ENCODE measurements at places on chromosomes 5 and 9.

- no peak for DNase-seq
Measured at GRCh38 chr5:119418606-119419100, 33.6 kb upstream of the HSD17B4 start.

GRCh38 chr5:178240341-178240741, 7.7 kb upstream of the PHYKPL start:
- DNase-seq = no peak

GRCh38 chr5:148011398-148012137, 52.2 kb upstream of the SPINK5 start:
- no peak for DNase-seq

DNA sequence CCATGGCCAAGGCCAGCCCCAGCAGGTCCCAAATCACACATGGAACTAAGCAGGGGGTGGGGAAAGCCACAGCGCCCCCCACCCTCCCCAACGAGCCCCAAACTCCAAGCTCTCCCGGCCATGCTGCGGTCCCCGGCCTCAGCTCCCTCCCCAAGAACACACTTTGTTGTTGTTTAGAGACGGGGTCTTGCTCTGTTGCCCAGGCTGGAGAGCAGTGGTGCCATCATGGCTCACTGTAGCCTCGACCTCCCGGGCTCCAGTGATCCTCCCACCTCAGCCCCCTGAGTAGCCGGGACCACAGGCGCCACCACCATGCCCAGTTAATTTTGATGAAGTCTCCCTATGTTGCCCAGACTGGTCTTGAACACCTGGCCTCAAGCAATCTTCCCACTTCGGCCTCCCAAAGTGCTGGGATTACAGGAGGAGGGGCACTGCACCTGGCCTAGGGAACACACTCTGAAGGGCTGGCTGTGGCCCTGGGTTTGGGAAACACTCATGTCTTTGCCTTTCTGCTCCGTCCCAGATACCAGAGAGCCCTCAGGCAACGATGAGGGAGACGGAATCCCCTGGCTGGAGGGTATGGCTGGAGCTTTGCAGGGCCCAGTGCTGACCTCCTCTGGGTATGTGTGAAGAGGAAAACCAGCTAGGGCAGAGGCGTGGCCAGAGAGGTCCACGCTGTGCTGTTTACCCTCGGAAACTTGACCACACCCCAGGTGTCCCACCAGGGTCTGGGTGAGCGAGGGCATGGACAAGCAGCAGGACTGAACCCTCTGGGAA, 53.2 kb upstream of the UBAC1 start:
- DNase-seq = no peak

- no peak for DNase-seq
Measured at GRCh38 chr9:133918111-133918813, 73.9 kb downstream of the VAV2 start.

- DNase-seq = no peak
Measured at GRCh38 chr9:13027879-13028278, 251.6 kb downstream of the MPDZ start.

GRCh38 chr9:99621040-99621439, 200.6 kb upstream of the NR4A3 start:
- DNase-seq = no peak

- no peak for DNase-seq
Measured at GRCh38 chr5:147805030-147805454, 22.5 kb upstream of the JAKMIP2 start.

GRCh38 chr9:21984101-21984500, 10.1 kb downstream of the CDKN2A start:
- no peak for DNase-seq

DNA sequence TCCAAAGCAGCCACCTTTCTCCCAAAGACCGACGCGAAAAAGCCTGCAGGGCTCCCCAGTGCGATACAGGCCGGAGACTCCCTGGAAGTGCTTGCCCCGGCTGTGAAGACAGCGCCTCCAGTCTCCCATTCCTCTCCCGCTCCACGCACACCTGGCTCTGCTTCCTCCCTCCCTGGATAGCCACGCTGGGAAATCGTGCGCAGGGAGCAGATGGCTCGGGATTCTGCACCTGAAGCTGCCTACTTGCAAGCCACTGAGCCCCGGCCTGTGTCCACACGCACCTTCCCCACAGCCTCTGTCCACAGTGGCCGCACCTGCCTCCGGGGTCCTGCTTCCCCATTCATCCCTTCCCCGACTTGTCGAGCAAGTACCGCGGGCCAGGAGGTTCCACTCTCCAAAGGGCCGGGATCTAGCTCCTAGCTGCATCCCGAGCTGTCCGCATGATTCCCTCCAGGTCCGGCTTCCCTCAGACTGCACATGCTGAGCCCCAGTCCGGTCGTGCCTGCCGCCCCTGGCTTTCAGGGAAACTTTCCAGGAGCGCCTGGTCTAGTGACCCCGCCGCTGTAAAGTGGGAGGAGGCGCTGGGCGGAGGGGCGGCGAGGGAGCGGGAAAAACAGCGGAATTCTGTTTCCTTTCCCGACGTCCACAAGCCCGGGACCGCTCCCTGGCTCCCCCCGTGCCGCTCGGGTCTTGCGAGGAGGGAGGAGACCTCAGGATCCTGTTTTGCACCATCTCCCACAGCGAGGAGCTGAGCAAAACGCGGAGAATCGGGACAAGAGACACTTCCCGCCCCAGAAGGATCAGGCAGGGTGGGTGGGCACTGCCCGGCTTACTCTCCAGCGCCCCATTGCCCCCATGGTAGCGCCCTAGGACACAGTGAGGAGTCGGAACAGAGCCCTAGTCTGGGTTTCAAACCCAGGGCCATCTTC, 2.0 kb downstream of the SEMA6A start:
- peak; percentile 68 for DNase-seq

DNA sequence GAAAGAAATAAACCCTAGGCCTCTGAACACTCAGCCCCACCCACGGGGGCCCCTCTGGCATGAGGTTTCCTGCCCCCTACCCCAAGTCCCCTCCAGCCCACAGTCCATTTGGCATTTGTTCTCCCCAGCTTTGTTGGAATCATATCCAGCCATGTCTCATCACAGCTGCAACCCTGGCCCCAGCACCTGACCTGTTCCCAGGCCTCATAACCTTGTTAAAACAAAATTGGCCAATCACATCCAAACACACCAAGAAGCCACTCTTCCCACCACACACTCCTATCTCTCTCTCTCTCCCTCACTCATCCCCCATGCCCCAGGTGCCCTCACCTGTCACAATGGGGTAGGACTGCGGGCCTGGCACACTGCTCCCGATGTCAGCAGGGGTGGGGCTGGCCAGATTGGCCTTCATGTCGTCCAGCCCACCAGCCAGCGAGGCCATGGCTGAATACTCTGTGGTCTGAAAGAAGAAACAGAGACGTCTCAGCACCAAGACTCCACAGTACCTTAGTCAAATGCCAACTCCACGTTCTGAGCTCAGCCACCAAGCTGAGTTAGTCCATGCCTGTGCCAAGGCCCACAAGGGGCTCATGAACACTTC, 110.9 kb downstream of the PAX5 start:
- DNase-seq = no peak

DNA sequence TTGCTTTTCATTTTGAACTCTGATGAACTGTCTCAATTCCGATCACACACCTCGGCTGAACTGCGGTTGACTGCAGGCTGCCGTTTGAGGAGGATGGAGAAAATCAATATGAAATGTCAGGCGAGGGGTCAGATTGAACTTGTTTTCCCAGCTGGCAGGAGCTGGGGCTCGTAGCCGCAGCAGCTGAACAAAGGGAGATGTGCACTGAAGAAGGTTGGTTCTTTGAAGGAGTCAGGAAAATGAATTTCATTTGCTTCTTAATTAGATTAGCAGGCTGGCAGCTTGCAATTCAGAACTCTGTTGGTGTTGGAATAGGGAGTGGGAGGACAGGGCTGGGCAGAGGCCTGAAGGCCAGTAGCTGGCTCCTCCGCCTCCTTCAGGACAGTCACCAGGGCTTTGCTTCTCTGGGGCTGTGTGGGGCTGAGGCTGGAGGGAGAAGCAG, 117.4 kb upstream of the GPR151 start:
- no peak for DNase-seq

- DNase-seq = no peak
Measured at GRCh38 chr5:136638084-136638483, 272.7 kb upstream of the TRPC7 start.

DNA sequence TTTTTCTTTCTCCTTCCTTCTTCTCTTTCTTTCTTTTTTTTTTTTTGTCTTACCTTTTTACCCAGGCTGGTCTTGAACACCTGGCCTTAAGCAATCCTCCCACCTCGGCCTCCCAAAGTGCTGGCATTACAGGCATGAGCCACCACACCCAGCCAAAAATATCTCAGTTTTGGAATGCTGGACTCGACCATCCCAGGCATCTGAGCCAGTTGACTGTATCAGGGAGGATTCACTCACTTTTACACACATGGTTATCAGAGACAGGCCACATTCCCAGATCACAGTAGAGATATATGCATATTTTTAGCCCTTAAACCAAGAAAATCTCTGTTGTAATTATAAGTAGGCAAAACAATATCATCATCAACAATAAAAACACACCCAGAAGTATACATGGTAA, 21.9 kb downstream of the NIM1K start:
- DNase-seq = no peak

DNA sequence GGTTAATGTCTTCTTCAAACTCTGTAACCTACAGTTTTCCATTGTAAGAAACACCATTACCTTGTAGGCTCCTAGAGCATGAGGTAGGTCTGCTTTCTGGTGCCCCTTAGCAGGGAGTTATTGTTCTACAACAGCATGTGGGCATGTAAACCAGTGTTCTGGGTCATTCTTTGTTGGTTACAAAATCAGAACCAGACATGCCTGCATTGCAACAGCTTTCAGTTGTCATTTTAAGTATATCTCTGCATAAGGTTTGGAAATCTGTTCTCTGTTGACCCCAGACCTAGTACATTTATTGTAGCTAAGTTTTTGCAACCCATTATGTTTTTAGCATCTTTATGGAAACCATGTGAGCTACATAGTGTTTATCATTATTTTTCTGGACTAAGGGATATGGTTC, 10.9 kb downstream of the RGMB start:
- no peak for DNase-seq

- DNase-seq = no peak
Measured at GRCh38 chr9:14256588-14256987, 57.4 kb downstream of the NFIB start.

DNA sequence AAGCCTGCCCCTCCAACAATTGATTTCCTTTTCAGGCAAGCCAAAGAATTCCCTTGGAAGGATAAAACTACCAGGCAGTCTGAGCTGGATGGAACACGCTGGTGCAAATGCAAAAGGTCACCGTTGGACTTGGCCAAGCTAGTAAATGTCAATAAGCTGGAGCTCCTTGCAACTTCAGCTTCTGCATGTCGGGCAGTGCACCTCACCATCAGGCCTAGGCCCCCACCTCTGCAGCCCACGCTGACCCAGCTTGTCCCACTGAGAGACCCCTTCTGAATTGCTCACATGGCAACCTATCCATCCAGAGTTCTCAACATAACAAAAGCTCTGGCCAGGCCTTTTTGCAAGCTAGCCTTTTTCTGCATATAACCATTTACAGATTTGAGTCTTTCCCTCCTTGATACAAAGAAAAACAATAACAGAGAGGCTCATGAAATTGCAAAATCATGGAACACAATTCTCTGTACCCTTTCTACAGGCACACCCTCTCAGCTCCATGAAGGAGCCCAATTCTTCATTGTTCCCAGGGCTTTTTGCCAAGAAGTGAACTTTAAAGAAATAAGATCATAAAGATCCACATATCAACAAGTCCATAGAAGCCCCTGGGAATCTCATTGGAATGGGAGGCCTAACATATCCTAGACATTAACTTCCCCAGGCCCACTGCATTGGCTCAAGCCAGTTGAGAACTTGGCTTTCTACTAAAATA, 123.9 kb upstream of the SLIT3 start:
- no peak for DNase-seq

- DNase-seq = no peak
Measured at GRCh38 chr5:119292701-119293515, 62.9 kb upstream of the TNFAIP8 start.

DNA sequence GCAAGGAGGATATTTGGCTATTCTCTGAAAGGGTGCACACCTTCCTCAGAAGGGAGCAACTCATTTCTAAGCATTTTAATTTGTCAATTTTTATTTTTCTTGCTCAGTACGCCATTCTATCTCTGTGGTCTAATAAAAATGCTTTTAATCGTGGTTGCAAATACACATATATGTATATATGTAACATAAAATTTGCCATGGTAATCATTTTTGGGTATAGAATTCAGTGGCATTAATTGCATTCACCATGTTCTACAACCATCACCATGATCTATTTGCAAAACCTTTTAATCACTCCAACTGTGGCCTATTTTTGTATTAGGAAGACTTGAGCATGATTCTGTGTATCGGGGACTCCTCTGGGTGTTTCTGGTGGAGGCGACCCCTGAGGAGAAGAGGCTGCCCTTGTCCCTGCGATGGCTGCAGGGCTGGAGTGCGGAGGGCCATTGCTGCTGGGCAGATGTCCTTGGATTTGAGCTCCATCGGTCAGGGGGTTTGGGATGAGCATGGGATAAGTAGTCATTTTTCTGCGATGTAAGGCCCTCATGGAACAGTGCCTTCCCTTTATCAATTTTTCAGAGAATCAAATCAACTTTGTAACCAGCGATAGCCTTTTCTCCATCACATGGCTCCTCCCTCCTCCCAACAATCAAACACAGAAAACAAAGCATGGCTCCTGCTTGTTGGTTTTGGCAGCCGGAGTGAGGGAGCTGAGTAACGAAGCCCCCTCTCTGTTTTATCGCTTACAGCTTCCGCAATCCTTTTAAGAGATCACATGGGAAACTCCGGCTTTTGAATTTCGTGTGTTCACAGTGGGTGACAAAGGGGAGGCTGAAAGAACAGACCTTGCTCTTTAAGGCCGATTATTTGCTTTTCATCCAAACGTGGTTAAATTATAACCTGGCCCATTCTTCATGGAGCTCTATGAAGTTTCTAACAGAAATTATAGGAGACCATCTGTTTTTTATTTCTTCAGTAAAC, 187.3 kb downstream of the TENT4A start:
- peak; percentile 28 for DNase-seq

- no peak for DNase-seq
Measured at GRCh38 chr5:150539206-150539605, 31.3 kb downstream of the NDST1 start.

DNA sequence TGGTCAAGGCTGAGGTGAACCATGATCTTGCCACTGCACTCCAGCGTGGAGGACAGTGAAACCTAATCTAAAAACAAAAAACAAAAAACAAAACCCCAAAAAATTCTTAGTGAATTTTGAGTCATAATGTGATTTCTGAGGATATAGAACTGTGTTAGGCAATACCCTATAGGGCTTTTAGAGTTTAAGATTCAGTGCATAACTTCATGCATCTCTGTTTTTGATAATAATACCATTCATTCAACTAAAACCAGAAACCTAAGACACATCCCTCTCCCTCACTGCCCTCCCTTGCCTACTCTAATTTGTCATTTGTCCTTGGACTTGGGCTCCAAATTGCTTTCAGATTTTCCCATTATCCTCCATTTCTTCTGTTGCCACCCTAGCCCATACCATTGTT, 405.7 kb upstream of the EDIL3 start:
- no peak for DNase-seq

DNA sequence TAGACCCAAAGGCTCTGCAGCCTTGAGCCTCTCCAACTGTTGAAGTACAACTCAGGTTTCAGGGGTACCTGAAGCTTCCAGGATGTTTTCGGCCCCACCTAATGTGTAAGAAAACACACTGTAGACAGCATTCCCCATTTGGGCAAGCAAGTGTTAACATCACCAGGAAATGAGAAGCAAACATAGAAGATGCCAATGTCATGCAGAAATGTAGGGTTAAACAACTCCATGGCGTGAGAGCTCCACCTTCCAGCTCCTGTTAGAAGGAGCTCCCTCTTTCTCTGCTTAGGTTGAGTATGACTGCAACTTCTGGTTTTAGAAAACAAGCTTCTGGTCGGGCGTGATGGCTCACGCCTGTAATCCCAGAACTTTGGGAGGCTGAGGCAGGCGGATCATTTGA, 31.0 kb upstream of the DENND1A start:
- DNase-seq = no peak

- no peak for DNase-seq
Measured at GRCh38 chr5:54383941-54384340, 71.6 kb upstream of the HSPB3 start.
